ENCODE measurements at places on chromosomes 5 and 9. TPM values are rescaled to one million over a fixed set of nuclear protein-coding genes. Genes with fewer than 3 reads are reported as not detected.
A peak's percentile ranks its signal among the peaks of the same experiment; 100 is the strongest.

Gene PCDHGA9
- 0.36 TPM for polyA plus RNA-seq

Gene LRRC26
- polyA plus RNA-seq: not detected

GRCh38 chr9:19631181-19631580 lies 157.7 kb downstream of the SLC24A2 start:
- DNase-seq: no peak

DNA sequence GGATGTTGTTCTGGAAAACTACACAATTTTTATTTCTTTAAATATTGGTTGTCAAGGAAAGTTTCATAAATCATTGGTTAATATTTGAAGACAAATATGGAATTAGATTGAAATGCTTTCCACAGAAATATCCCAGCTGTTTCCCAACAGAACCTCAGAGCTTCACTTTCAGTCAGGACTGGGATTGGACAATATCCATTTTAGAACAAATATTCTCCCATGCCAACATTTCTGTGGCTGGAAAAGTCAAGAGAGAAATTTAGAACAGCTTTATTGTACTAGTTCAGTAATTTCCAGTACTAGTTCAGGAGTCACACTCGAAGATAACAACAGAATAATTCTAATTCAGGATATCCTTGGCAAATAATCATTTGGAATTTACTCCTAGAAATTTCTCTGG lies 116.1 kb upstream of the TUT7 start:
- DNase-seq: no peak

DNA sequence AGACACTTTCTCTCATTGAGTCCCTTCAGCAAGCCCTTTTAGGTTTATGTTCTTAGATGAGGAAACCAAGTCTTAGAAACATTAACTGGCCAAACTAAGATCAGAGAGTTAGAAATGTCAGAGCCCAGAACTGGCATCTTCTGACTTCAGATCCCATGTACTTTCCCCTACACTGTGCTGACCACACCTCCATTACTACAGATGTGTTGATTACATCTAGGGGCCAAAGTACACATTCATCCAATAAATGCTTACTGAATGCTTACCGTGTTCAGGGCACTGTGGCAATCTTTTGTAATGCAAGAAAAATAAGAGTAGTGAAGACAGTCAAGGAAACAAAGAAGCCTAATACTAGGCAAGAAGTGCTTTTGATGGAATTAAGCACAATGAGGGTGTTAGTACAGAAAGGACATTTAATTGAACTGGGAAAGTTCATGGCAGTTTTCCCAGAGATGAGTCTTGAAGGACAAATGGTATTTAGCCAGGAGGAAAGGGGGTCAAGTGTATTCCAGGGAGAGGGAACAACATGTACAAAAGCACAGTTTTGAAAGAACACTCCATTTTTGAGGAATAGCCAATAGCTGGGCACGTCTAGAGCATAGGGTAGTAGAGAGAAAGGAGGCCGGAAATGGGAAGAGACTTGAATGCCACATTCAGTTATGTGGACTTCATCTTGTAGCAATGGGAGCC lies 89.7 kb upstream of the CDKN2B start:
- no peak for DNase-seq

Gene GRIA1
- polyA plus RNA-seq: 0.03 TPM

- DNase-seq: no peak
Measured at GRCh38 chr9:136242918-136243525, 2.6 kb downstream of the QSOX2 start.

Gene SLC23A1
- not detected for polyA plus RNA-seq

DNA sequence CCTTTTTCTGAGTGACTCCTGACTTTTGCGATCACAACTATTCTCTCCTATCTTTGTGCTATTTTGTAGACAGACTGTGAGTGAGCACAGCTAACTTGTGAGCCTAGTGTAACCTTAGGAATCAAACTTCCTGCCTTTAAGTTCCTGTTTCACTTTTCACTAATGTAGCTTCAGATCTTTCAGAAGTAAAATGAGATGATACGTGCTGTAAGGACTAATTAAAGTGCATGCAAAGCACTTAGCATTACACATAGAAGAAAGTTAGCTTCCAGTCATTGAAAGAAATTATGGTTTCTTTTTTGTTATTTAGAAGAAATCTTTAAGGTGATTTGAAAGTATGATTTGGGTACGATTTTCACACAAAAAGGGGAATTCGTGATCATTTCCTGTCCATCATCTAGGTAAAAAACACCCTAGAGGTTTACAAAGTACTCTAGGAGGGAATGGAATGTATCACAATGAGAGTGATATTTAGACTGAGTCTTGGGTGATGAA lies 122.7 kb downstream of the ST8SIA4 start:
- DNase-seq: no peak

DNA sequence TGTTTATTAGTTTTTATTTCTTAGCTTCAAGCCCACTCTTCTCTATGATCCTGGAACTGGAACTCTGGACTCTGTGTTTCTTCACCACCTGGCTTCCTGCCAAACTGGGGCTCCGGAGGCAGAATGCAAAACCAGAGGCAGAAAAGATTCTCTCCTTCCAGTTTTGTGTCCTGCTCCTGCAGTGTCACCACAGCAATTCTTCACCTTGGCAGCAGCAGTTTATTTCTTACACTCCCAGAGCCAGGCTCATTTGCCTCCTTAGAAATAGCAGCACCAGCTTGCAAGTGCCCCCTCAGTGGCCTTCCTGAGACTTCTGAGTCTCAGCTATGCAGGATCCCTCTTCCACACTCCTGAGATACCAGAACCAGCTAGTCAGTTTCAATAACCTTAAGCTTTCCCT lies 26.7 kb upstream of the CAMK4 start:
- no peak for DNase-seq

DNA sequence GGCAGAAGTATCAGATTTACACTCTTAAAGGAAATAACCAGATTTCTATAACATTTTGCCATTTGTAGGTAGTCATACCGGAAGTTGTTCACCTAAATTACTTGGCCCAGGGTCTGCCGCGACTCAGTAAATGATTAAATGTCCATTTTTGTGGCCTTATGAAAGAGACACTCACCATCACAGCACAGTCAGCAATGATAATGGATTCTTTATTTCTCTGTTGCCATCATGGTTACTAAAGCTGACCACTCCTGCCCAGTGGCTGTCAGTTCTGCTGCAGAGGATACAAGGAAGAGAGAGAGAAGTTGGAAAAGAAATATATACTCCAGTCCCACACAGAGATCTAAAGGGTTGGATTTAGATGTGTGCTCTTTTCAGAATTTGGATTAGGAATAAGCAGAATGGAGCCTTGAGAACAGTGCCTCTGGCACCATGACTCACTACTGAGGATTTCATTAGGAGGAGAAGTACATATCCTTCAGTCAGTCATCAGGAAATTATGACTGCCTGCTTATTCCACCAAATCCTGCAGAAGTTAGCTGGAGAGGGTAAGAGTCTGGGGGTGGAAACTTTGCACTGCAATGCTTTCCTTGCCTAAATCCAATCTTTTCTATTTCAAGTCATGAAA lies 72.8 kb upstream of the EFNA5 start:
- no peak for DNase-seq

- DNase-seq: peak; percentile 25
Measured at GRCh38 chr5:76403766-76404222, 709 bp downstream of the IQGAP2 start.

DNA sequence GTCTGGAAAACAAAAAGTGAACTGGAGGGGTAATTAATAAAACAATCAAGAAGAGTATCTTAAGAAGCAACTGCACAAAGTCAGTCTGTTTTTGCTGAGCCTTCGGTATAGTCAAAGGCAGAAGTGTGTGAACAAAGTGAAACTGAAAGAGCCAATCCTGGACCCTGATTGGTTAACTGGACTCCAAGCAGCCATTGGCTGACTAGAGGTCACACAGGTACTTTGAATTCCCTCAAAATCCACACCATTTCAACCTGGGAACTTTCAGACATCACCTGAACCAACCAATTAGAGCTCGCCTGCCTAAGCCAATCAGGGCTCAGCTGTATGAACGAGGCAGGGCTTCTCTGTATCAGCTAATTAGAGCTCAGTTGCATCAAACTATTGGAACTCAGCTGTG lies 286.7 kb downstream of the TLE4 start:
- no peak for DNase-seq
